PC-3 (cell line): ENCODE measurements at places on chromosomes 4 and X. TPM values are rescaled to one million over a fixed set of nuclear protein-coding genes. Genes with fewer than 3 reads are reported as not detected.

Gene HELT
- not detected in 2 replicates for total RNA-seq

DNA sequence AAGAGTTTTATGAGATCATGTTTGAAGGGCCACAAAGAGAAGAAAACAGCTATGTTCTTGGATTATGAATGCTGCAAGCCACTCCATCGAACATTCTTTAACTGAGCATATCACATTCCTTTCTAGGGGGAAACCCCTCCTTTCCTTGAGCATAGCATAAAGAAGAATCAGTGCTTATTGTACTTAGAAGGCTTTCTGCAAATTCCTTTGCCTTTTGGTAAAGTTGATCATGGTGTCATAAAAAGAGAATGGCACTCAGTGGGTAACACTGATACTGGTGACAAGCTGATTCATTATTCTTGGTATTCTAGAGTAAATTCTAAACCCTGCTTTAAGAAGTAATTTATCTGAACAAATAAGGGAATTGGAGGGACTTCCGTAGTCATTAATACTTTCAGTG lies 88.5 kb upstream of the GPR34 start:
- no peak for DNase-seq
- H3K4me3 ChIP-seq, result no peak overlapping the region
- no peak overlapping the region for H3K27ac ChIP-seq
- H3K27me3 ChIP-seq, result no peaks in the 10 kb centered on the region
- H3K4me1 ChIP-seq, result no peaks in the 10 kb centered on the region

- H3K27me3 ChIP-seq, result no peaks in the 10 kb centered on the region
- H3K4me3 ChIP-seq, result no peak overlapping the region
- H3K4me1 ChIP-seq, result no peaks in the 10 kb centered on the region
- H3K27ac ChIP-seq, result no peak overlapping the region
Observed at GRCh38 chrX:77749695-77750094, 36.3 kb downstream of the ATRX start.

DNA sequence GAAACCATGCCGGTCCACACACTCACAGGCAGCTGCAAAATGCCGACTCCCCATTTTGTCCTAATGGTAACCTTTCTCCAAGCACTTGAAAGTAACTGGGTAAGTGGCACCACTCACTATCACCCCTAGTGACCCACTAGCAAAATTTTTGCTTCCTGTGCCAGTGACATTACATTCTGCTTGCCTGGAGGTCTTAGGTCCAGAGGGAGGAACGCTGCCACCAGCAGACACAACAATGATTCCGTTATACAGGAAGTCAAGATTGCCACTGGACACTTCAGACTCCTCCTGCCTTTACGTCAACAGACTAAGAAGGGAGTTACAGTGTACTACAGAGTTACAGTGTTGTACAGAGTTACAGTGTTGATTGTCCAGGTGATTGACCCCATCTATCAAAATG lies 11.8 kb upstream of the TMEM192 start:
- H3K4me1 ChIP-seq, result no peaks in the 10 kb centered on the region
- no peaks in the 10 kb centered on the region for H3K27me3 ChIP-seq
- DNase-seq, result no peak
- H3K36me3 ChIP-seq, result no peaks in the 10 kb centered on the region

GRCh38 chr4:128288689-128289106 lies 1.1 kb upstream of the PGRMC2 start:
- H3K27me3 ChIP-seq, result no peaks in the 10 kb centered on the region
- peak; percentile 26 for DNase-seq
- H3K27ac ChIP-seq, result peak overlapping the region; percentile 57
- H3K36me3 ChIP-seq, result no peaks in the 10 kb centered on the region
- H3K4me3 ChIP-seq, result peak overlapping the region; percentile 89

- H3K27me3 ChIP-seq, result no peaks in the 10 kb centered on the region
- H3K4me1 ChIP-seq, result no peaks in the 10 kb centered on the region
- DNase-seq, result no peak
- no peak overlapping the region for H3K27ac ChIP-seq
- H3K4me3 ChIP-seq, result no peak overlapping the region
Observed at GRCh38 chrX:3674881-3675280, 38.6 kb downstream of the PRKX start.

Gene TRPC5OS
- not detected in 2 replicates for total RNA-seq

DNA sequence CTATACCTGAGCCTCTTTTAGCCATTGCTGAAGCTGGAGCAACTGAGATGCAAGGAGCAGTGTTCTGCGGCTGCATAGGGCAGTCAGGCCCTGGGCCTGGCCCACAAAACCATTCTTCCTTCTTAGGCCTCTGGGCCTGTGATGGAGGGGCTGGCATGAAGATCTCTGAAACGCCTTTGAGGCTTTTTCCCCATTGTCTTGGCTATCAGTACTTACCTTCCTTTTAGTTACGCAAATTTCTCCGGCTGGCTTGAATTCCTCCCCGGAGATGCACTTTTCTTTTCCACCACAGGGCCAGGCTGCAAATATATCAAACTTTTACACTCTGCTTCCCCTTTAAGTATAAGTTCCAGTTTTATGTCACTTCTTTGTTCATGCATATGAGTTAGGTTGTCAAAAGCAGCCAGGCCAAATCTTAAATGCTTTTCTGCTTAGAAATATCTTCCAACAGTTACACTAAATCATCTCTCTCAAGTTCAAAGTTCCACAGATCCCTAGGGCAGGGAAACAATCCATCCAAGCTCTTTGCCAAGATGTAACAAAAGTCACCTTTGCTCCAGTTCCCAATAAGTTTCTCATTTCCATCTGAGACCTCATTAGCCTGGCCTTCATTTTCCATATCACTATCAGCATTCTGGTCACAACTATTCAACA lies 194.4 kb upstream of the PCDH7 start:
- H3K4me3 ChIP-seq, result no peak overlapping the region
- no peaks in the 10 kb centered on the region for H3K27me3 ChIP-seq
- no peak overlapping the region for H3K27ac ChIP-seq
- DNase-seq, result no peak
- no peaks in the 10 kb centered on the region for H3K4me1 ChIP-seq

Gene CYSLTR1
- total RNA-seq, result not detected in 2 replicates

GRCh38 chr4:87884976-87885549 lies 52.3 kb downstream of the MEPE start:
- no peak overlapping the region for H3K4me3 ChIP-seq
- no peaks in the 10 kb centered on the region for H3K4me1 ChIP-seq

DNA sequence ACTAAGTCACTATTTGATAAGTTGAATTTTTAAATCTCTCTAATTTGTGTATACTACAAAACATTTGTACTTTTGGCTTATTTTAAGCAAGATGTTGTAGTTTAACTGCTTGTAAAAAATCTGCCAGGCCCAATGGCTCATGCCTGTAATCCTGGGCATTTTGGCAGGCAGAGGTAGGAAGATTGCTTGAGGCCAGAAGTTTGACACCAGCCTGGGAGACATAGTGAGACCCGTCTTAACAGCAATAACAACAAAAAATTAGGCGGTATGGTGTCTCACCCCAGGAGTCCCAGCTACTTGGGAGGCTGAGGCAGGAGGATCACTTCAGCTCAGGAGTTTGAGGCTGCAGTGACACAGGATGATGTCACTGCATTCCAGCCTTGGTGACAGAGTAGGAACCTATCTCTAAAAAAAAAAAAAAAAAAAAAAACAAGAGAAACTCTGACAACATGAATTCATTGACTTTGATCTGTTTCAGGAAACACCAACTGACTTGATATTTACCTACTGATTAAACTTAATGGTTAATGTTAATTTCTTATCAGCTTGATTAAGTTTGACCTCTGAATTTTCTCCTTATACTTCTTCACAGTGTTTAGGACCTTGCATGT lies 8.9 kb downstream of the FHIP1A start:
- H3K27me3 ChIP-seq, result no peaks in the 10 kb centered on the region
- H3K4me3 ChIP-seq, result no peak overlapping the region; the same call in 1 of the 2 replicates
- peaks cover 56% of the 10 kb centered on the region for H3K4me1 ChIP-seq
- peak overlapping the region; percentile 93 for H3K27ac ChIP-seq
- H3K36me3 ChIP-seq, result no peaks in the 10 kb centered on the region

DNA sequence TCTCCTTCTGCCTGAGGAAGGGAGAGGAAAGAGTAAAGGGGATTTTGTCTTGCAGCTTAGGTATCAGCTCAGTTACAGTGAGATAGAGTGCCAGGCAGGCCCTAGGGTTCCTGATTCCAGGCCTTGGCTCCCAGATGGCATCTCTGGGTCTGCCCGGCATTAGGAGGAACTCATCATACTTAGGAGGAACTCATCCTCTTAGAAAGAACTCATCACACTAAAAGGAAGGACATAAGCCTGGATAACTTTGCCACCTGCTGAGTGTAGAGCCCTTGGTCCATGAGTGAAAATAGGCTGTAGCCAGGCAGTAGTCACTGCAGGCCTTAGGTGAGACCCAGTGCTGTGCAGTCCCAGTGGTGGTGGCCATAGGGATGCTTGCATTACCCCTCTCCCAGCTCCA lies 367.1 kb downstream of the PACRGL start:
- no peak overlapping the region for H3K4me3 ChIP-seq
- no peak overlapping the region for H3K27ac ChIP-seq
- no peaks in the 10 kb centered on the region for H3K27me3 ChIP-seq
- no peaks in the 10 kb centered on the region for H3K4me1 ChIP-seq
- H3K36me3 ChIP-seq, result no peaks in the 10 kb centered on the region
- no peak for DNase-seq

- no peaks in the 10 kb centered on the region for H3K36me3 ChIP-seq
- H3K4me1 ChIP-seq, result no peaks in the 10 kb centered on the region
- no peak for DNase-seq
Observed at GRCh38 chr4:160592258-160592657, 1489.4 kb downstream of the RAPGEF2 start.

Gene PNMA6A
- not detected in 2 replicates for total RNA-seq

DNA sequence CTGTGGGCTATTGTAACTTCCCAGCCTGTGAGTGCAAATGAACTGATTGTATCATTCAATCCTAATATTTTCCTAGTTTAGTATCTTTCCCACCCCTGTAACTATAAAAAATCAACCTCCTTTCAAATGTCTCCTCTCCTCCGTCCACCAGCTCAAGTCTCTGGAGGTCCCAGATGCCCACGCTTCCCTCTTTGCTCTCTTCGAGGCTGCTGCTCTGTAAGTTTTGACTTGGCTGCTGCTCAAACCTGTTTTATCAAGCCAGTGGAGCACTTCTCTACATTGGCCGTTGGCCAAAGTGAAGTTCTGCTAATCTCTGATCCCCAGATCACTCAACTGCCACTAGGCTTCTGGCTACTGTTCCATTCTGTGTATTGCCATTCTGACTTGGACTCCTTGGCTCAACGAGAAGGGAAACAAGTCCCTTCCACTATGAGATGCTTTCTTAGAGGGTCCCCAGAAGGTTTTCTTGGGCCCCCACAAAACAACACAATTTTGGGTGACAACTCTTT lies 60.7 kb upstream of the RAPGEF2 start:
- H3K27me3 ChIP-seq, result no peaks in the 10 kb centered on the region
- H3K4me3 ChIP-seq, result no peak overlapping the region
- H3K36me3 ChIP-seq, result no peaks in the 10 kb centered on the region

GRCh38 chr4:155011163-155011780 lies 197.2 kb upstream of the NPY2R start:
- H3K4me3 ChIP-seq, result no peak overlapping the region
- H3K27ac ChIP-seq, result no peak overlapping the region
- H3K4me1 ChIP-seq, result no peaks in the 10 kb centered on the region
- H3K36me3 ChIP-seq, result no peaks in the 10 kb centered on the region
- no peak for DNase-seq

DNA sequence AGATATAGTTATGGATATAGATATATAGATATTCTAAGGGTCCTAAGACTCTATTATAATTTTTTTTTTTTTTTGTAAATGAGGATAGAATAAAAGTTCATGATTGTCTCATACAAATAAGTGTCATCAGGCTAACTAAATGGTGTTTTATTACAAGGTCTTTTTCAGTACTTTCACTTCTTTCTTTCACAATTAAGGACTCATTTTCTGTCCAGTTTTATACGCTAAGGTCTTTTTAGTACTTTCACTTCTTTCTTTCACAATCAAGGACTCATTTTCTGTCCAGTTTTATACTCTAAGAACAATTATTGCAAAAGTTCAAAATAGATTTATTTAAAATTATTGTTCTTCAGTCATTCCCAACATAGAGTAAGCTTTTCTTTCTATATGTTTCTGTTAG lies 32.7 kb downstream of the RUFY3 start:
- no peak overlapping the region for H3K27ac ChIP-seq
- H3K27me3 ChIP-seq, result no peaks in the 10 kb centered on the region
- H3K4me3 ChIP-seq, result no peak overlapping the region
- no peak for DNase-seq
